ENCODE measurements at places on chromosomes 16 and 17.

DNA sequence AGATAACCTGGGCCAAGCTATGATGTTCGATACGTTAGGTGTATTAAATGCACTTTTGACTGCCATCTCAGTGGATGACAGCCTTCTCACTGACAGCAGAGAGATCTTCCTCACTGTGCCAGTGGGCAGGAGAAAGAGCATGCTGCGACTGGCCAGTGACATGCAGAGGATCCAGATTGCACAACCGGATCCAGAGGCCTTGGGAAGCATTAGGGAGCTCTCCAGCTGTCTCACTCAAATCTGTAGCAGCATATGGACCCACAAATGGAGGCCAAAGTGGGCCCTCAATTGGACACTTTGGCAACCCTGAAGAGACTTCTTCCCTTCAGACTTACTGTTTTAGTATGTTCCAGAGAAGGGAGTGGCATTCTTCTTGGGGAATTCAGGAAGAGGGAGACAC is 20.9 kb downstream of the PDZD9 start:
- no peak overlapping the region for H3K4me3 ChIP-seq
- H3K36me3 ChIP-seq = peaks cover 35% of the 10 kb centered on the region
- no peaks in the 10 kb centered on the region for H3K4me1 ChIP-seq

- H3K27ac ChIP-seq = no peak overlapping the region
- peaks cover 5% of the 10 kb centered on the region for H3K36me3 ChIP-seq
- no peak for DNase-seq
- no peaks in the 10 kb centered on the region for H3K27me3 ChIP-seq
Observed at GRCh38 chr17:4136373-4136772, 6.5 kb downstream of the ZZEF1 start.

DNA sequence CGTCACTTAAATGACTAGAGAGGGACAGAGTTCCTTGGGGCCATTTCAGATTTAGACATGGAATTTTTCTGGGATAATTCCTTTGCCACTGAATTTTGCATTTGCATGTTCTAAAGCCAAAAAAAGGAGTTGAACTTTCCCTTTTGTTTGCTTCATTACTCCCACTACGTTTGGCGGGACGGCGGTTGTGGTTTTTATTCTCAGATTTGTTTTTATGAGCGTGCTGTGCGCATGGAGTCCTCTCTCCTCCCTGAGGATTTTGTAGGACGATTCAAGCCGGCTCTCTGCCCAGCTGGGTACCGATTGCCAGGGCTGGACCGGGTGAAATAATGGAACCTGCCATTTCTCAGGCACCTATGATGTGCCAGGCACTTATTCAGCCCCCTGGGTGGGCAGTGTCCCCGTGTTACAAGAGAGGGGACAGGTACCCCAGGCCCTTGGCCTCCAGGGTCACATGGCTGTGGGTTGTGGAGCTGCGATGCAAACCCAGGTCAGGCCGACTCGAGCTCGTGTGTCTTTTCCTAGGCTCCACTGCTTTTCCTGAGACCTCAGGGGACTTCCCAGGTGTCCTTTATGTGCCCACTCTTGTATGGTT is 18.8 kb downstream of the CMIP start:
- DNase-seq = no peak
- H3K4me3 ChIP-seq = no peak overlapping the region
- H3K36me3 ChIP-seq = peaks cover 11% of the 10 kb centered on the region
- H3K27me3 ChIP-seq = no peaks in the 10 kb centered on the region
- peak overlapping the region; percentile 18 for H3K27ac ChIP-seq

DNA sequence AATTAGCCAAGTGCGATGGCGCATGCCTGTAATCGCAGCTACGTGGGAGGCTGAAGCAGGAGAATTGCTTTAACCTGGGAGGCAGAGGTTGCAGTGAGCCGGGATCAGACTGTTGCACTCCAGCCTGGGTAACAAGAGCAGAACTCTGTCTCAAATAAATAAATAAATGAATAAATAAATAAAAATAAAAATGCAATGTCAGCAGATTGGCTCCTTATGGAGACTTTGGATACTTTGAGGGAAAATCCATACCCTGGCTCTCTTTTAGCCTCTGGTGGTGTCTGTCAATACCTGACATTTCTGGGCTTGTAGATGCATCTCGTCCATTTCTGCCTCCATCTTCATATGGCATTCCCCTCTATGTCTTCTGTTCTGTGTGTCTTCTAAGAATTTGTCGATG is 66.7 kb downstream of the RBFOX1 start:
- no peak for DNase-seq
- no peaks in the 10 kb centered on the region for H3K4me1 ChIP-seq
- H3K27me3 ChIP-seq = no peaks in the 10 kb centered on the region
- H3K36me3 ChIP-seq = no peaks in the 10 kb centered on the region
- H3K4me3 ChIP-seq = no peak overlapping the region
- H3K27ac ChIP-seq = no peak overlapping the region

DNA sequence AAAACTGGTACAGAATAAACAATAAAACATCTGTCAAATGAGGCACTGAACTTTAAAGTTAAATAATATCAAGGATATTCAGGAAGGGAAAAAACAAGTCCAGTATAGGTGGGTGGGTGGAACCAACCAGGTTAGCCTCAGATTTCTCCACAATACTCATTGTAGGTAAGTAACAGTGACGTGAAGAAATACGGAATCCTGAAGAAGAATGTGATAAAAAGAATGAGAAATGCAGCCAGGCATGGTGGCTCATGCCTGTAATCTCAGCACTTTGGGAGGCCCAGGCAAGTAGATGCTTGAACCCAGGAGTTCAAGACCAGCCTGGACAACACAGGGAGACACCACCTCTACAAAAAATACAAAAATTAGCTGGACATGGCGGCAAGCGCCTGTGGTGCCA is 47.3 kb downstream of the UBE2G1 start:
- peaks cover 3% of the 10 kb centered on the region for H3K4me1 ChIP-seq
- no peak overlapping the region for H3K4me3 ChIP-seq
- no peaks in the 10 kb centered on the region for H3K27me3 ChIP-seq
- no peak overlapping the region for H3K27ac ChIP-seq
- DNase-seq = no peak

DNA sequence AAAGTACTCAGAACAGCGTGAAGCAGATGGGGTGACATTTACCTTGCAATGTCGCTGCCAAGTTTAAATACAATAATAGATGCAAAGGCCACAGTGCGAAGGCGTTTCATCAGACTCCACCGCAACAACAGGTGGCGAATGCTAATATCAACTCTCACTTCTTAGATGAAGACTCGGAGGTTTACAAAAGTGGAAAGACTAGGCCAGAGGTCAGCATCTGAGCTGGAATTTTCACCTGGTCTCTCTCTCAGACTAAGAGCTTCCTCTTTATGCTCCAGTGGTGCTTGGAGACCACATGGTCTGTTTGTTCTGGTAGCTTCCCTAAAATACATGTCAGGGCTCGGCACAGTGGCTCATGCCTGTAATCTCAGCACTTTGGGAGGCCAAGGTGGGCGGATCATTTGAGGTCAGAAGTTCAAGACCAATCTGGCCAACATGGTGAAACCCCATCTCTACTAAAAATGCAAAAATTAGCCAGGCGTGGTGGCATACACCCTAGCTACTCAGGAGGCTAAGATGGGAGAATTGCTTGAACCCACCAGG is 169.1 kb downstream of the XYLT1 start:
- peaks cover 15% of the 10 kb centered on the region for H3K4me1 ChIP-seq
- H3K27ac ChIP-seq = no peak overlapping the region
- H3K36me3 ChIP-seq = no peaks in the 10 kb centered on the region
- H3K4me3 ChIP-seq = no peak overlapping the region
- no peaks in the 10 kb centered on the region for H3K27me3 ChIP-seq

DNA sequence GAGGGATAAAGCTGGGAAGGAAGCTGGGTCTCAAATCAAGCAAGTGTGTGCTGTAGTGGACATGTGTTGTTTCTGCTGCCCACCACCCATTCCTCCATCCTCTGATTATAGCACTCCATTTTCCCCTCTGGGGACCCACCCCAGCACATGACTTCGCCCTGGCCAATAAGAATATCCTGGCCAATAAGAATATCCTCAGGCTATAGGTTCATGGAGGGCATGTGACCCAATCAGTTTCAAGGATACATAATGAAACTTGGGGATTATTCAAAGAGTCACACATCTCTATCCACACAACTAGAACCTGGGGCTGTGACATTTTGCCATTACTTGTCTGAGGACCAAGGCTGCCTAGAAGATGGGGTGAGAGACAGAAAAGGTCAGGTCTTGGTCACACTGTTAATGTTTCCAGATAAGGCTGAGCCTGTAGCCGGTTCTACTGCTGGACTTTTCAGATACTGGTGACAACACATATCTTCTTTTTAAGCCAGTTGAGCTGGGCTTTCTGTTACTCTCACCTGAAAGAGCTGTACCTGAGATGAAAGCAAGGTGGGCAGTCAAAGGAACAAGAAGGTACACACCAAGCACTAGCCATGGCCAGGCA is 33.7 kb downstream of the MYO18A start:
- peaks cover 47% of the 10 kb centered on the region for H3K4me1 ChIP-seq
- no peak overlapping the region for H3K27ac ChIP-seq
- H3K36me3 ChIP-seq = no peaks in the 10 kb centered on the region
- no peak overlapping the region for H3K4me3 ChIP-seq
- no peak for DNase-seq

GRCh38 chr17:43468691-43469139 is 15.1 kb upstream of the DHX8 start:
- H3K36me3 ChIP-seq = no peaks in the 10 kb centered on the region
- H3K4me3 ChIP-seq = no peak overlapping the region
- no peaks in the 10 kb centered on the region for H3K27me3 ChIP-seq
- no peak for DNase-seq
- peaks cover 5% of the 10 kb centered on the region for H3K4me1 ChIP-seq

DNA sequence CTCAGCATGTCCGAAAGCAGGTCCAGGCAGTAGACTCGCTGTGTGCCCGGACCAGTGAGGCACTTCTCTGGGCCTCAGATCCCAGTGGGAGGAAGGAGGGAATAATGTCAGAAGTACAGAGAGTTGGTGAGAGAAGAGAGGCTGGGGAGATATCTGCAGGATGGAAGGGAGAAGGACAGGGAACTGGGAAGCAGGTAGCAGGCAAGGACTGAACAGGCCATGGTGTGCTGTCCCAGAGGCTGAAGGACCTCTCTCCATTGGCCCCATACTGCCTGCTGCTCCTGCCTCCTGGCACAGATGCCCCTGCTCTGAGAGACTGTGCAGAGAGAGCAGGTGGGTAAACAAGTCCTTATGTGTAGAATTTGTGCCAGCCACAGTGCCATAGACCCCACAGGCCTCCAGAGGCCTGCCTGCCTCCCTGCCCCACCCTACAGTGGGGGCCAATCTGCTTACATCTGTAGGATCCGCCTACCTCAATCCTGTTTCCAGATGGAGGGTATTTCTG is 34.2 kb upstream of the CRHR1 start:
- H3K4me1 ChIP-seq = peaks cover 11% of the 10 kb centered on the region
- no peak for DNase-seq
- no peak overlapping the region for H3K4me3 ChIP-seq
- no peaks in the 10 kb centered on the region for H3K36me3 ChIP-seq

DNA sequence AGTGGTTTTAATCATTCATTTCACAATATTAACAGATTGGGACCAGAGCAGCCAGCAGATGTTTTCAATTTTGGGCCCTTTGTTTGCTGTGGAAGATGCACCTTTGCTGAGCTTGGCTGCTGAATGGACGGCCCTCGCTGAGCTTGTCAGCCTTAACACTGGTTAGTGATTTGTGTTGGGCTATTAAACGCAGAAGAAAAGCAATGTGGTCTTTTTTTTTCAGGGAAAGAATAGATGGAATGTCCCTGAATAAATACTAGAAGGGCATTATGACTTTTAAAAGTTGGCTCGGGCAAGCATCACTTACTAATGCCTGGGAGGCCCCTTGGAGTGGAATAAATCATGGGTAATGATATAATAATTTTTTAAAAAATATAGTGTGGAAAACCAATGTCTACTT is 297.0 kb downstream of the MAP2K6 start:
- H3K36me3 ChIP-seq = no peaks in the 10 kb centered on the region
- no peak overlapping the region for H3K4me3 ChIP-seq
- no peak for DNase-seq

DNA sequence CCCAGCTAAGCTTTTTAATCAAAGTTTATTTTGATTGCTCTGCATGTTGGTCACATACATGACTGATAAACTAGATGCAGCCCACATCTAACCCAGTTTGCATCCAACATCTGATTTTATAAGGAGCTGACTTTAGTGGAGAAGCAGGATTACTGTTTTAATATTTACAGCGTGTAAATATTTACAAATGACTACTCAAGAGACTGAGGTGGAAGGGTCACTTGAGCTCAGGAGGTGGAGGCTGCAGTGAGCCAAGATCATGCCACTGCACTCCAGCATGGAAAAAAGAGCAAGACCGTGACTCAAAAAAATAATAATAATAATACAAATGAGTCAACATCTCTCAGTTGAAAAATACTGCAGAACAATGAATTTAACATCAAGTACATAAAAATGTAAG is 50.8 kb downstream of the PARN start:
- H3K36me3 ChIP-seq = peaks cover 47% of the 10 kb centered on the region
- no peak for DNase-seq
- no peaks in the 10 kb centered on the region for H3K27me3 ChIP-seq

DNA sequence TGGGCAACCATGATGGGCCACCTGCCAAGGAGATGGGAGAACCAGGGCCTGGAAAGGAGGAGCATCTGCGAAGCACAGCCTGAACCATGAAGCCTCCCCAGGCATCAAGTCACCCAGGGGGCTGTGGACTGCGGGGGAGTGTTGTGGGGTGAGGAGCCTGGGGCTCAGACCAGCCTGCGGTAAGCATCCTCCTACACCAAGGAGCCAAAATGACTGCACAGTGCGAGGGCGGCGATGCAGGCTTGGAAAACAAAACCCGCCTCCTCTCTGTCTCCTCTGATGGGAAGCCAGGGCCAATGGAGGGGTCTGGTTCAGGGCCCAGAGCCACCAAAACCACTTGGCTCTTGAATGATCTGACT is 18.1 kb upstream of the MAF start:
- no peaks in the 10 kb centered on the region for H3K27me3 ChIP-seq
- H3K4me1 ChIP-seq = no peaks in the 10 kb centered on the region
- H3K27ac ChIP-seq = no peak overlapping the region
- H3K36me3 ChIP-seq = no peaks in the 10 kb centered on the region

DNA sequence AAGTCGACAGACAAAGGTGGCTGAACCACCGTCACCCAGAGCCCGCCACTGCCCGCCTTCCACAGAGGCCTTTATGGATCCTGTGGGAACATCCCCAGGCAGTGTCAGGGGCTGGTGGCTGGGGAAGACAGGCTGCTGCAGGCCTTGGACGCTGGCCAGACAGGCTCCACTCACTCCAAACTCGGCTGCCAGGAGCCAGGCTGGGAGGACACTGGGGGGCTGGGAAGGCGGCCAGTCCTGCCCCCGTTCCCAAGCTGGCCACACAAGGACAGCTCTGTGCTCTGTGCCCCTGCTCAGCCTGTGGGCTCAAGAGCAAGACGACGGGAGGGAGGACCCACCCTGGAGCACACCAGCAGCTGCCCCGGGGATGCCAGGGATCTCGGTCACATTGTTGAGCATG is 7.6 kb upstream of the LCAT start:
- H3K36me3 ChIP-seq = peaks cover 66% of the 10 kb centered on the region
- H3K4me3 ChIP-seq = no peak overlapping the region
- H3K4me1 ChIP-seq = peaks cover 62% of the 10 kb centered on the region

GRCh38 chr17:59627770-59628171 is 8.1 kb downstream of the CLTC start:
- no peaks in the 10 kb centered on the region for H3K36me3 ChIP-seq
- no peak overlapping the region for H3K4me3 ChIP-seq
- H3K27ac ChIP-seq = no peak overlapping the region
- no peaks in the 10 kb centered on the region for H3K27me3 ChIP-seq
- peaks cover 5% of the 10 kb centered on the region for H3K4me1 ChIP-seq
- DNase-seq = no peak

GRCh38 chr17:75878174-75878998 is at the start of gene TRIM47:
TRIM47 (minus strand) TSS chr17:75878581; CDS start chr17:75878548, 33 bp downstream.
- H3K27me3 ChIP-seq = peaks cover 11% of the 10 kb centered on the region
- H3K4me3 ChIP-seq = peak within 1 kb of the TSS; percentile 68
- DNase-seq = no peak
- peaks cover 35% of the 10 kb centered on the region for H3K36me3 ChIP-seq

- DNase-seq = no peak
- H3K4me3 ChIP-seq = no peak overlapping the region
- H3K27ac ChIP-seq = no peak overlapping the region
- peaks cover 16% of the 10 kb centered on the region for H3K36me3 ChIP-seq
- peaks cover 4% of the 10 kb centered on the region for H3K27me3 ChIP-seq
Observed at GRCh38 chr17:31428111-31428510, 36.6 kb downstream of the RAB11FIP4 start.
